ENCODE measurements at places on chromosomes 6 and 20.
A peak's percentile ranks its signal among the peaks of the same experiment; 100 is the strongest.

DNA sequence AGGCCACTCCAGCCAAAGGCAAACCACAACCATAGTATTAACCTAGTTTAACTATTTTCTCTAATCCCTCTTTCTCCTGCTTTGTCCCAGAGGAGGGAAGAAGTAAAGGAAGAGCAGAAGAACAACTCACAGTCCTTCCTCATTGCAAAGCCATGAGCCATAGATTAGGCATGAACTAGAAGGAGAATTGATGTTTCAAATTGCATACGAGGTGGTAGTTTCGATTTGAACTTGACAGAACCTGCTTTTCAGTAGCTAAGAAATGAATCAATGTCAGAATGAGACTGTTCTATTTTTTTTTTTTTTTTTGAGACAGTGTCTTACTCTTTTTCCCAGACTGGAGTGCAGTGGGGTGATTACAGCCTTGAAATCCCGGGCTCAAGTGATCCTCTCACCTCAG, 48.3 kb downstream of the PROKR2 start:
- DNase-seq: no peak

GRCh38 chr6:23601811-23602345, 524.1 kb upstream of the NRSN1 start:
- DNase-seq: no peak

- no peak for DNase-seq
Measured at GRCh38 chr20:49420292-49420691, 62.2 kb downstream of the KCNB1 start.

DNA sequence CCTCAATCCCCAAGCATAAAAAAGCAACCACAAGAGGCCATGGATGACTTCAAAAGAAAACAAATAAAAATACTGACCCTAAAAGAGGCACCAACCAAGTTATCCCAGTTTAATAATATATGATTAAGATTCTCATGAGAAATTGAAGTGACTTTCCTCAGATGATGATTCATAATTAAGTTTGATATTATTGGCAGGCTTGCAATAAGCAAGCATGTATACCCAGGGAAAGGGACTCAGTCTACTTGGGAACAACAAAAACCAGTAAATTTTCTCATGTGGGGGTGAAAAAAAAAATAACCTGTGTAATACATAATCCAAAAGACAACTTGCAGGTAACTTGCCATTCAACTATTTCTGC, 19.6 kb downstream of the JAG1 start:
- DNase-seq: no peak

- DNase-seq: no peak
Measured at GRCh38 chr20:54622333-54623295, 147.2 kb downstream of the DOK5 start.

GRCh38 chr6:148530394-148530953, 187.8 kb downstream of the SASH1 start:
- DNase-seq: no peak

- no peak for DNase-seq
Measured at GRCh38 chr20:63127700-63128364, 88.1 kb downstream of the YTHDF1 start.

- DNase-seq: no peak
Measured at GRCh38 chr6:99366852-99367251, 17.4 kb upstream of the FAXC start.

- no peak for DNase-seq
Measured at GRCh38 chr6:108966855-108967755, 118.9 kb downstream of the ARMC2 start.

DNA sequence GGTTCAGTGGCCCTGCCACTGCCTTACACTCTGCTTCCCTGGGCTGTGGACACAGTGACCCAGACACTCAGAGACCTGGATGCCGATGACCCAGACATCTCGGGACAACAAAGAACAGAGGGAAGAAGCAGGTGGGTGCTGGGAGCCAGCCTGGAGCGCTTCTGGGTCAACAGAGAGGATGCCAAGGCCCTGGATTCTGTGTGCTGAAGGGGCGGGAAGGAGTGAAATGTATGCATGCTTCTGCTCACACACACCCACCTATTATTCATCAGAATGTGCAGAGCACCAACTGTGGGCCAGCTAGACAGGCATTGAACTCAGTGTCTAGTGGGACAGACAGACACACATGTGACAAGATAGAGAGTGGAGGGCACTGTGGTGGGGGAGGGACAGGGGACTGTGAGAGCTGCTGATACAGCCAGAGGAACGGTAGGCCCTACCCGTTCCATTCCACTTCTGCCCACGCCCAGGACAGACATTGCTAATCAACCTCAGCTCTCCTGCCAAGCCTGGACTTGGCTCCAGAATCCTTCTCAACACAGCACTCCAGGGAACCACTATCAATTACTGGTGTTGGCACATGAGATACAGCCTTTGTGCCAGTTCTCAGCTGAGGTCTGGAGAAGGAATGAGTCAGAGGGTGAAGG, 20.2 kb downstream of the KCNK15 start:
- no peak for DNase-seq

- no peak for DNase-seq
Measured at GRCh38 chr6:36908747-36909146, 23.0 kb downstream of the C6orf89 start.

- DNase-seq: peak; percentile 45
Measured at GRCh38 chr20:37336369-37337207, 9.4 kb upstream of the SRC start.

GRCh38 chr6:27642744-27643456, 170.0 kb upstream of the ZNF184 start:
- DNase-seq: no peak

GRCh38 chr6:78390066-78390465, 477.3 kb upstream of the IRAK1BP1 start:
- no peak for DNase-seq
